ENCODE measurements at places on chromosomes 5 and 9.
A peak's percentile ranks its signal among the peaks of the same experiment; 100 is the strongest.

DNA sequence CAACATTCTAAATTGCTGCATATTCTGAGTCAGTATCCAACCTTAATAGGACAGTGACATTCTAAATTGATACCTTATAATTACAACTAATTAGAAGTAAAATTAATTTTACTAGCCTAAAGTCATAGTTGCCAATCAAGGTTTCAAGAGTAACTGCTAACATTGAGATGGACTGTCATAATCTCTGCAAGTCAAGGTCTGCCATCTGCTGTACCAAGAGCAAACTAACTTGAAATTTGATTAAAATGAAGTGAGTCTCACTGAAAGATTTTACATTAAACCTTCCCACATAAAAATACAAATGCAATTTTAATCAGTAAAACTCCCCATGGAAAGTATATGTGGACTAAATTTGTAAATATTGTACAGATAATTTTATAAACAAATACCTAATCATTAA, 235.3 kb downstream of the PRDM9 start:
- no peak for DNase-seq

- DNase-seq = no peak
These were observed 13.7 kb upstream of the PSMB7 start for GRCh38 chr9:124428751-124429529.

DNA sequence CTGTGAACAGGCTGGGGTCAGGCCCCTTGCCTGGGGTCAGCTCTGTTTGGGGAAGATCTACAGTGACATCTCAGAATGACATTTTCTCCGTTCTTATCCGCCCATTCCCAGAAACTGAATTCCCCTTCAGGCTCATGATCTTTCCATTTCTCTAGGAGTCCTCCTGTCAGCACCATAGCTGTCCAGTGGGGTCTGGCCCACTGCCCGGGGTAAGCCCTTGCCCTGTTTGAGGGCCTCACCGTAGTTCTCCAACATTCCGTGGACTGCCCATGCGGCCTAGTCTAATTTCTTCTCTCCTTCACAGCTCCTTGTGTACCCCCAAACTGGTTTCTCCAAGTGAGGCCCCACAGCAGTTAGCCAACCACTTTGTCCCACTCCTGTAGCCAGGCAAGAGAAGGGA, 68.4 kb downstream of the ENTREP1 start:
- DNase-seq = no peak

DNA sequence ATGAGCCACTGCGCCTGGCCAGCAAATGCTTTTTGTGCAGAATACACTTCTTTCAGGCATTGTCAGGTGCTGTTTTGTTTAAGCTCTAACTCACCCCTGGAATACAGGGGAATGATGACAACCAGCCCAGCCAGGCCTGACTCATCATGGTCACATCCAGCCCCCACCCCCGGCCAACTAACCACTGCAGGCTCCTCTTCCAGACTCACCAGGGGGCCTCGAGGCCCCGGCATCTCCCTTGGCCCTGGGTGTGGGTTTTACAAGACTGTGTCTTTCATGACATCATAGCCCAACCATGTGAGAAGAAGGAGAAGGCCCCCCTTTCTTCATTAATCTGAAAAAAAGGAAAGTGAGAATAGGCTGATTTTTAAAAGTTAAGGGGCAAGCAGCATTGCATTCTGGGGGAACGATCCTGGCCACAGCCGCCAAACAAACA, 35.5 kb downstream of the OLFML2A start:
- peak; percentile 64 for DNase-seq

DNA sequence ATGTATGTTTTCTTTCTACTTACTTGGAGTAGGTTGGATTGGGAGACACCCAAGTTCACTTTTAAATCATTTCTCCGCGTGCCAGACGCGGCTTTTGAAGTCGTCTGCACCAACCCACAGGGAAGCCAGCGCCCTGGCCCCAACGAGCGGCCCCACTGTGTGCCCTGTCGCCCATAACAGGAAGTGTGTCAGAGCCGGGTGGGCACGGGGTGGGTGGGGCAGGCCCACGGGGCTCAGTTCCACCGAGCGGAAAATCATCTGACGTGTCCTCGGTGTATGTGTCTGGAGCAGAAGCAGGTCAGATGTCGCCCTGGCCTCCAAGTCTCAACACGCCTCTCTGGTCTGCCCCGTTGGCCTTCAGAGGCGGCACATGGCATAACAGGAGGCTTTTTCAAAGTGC, 22.7 kb upstream of the SMIM23 start:
- no peak for DNase-seq

Measured in H1 (cell line).